ENCODE measurements at places on chromosomes 3 and 15.

- no peak for DNase-seq
- no peak overlapping the region for H3K27ac ChIP-seq
- peaks cover 12% of the 10 kb centered on the region for H3K4me1 ChIP-seq
Observed at GRCh38 chr3:4581124-4581424, 87.9 kb downstream of the ITPR1 start.

- H3K4me1 ChIP-seq: no peaks in the 10 kb centered on the region
- no peaks in the 10 kb centered on the region for H3K27me3 ChIP-seq
- H3K4me3 ChIP-seq: no peak overlapping the region
- no peak for DNase-seq
- peaks cover 43% of the 10 kb centered on the region for H3K36me3 ChIP-seq
- no peak overlapping the region for H3K27ac ChIP-seq
Observed at GRCh38 chr15:65096481-65097385, 18.3 kb downstream of the UBAP1L start.

GRCh38 chr3:48652923-48653715 is 9.6 kb downstream of the CELSR3 start:
- H3K27me3 ChIP-seq: no peaks in the 10 kb centered on the region
- no peak overlapping the region for H3K4me3 ChIP-seq
- H3K36me3 ChIP-seq: no peaks in the 10 kb centered on the region
- H3K27ac ChIP-seq: no peak overlapping the region

- no peak overlapping the region for H3K4me3 ChIP-seq
- no peak overlapping the region for H3K27ac ChIP-seq
- no peaks in the 10 kb centered on the region for H3K4me1 ChIP-seq
Observed at GRCh38 chr3:33957176-33957575, 158.7 kb downstream of the PDCD6IP start.

- H3K4me1 ChIP-seq: no peaks in the 10 kb centered on the region
- DNase-seq: no peak
- H3K27ac ChIP-seq: no peak overlapping the region
Observed at GRCh38 chr3:184284696-184285095, 8.9 kb downstream of the ECE2 start.

All from T-cell (primary cell).